Stimulated activated CD4-positive, alpha-beta T cell treated with anti-CD3 and anti-CD28 coated beads, Interleukin-4, amount 100 ng/mL, for 48 hours (primary cell): ENCODE measurements at places on chromosomes 2 and 18.

DNA sequence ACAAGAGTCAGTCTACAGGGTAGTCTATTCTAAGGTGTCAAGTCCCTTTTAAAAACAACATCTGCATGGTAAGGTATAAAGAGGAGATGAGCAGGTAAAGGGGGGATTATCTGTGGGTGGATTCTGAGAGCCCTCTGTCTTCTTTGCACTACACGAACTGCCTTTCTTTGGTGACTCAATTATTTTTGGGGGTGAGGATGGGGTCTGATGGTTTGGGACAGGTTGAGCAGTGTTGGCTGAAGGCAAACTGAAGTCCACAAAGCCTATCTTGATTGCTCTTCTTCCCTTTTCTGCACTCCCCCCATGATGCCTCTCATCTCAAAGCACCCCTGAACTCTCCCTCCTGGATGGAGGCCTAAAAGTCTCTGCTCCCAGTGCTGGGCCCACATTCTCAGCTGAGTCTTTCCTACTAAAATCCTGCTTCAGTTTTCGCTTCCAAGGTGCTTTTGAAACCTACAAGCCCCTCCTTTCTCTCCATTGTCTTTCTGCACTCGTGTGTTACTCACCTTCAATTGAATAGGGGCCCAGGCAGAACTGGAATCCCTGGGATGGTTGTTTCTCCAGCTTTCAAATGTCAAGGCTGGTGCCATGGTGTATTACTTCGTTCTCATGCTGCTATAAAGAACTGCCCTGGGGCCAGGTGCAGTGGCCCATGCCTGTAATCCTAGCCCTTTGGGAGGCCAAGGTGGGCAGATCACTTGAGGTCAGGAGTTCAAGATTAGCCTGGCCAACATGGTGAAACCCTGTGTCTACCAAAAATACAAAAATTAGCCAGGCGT, 64.3 kb downstream of the PRKCE start:
- DNase-seq, result no peak

GRCh38 chr18:1392865-1393734, 488.4 kb downstream of the ADCYAP1 start:
- DNase-seq, result no peak

- DNase-seq, result no peak
Measured at GRCh38 chr2:114843963-114844362, 401.5 kb downstream of the DPP10 start.

GRCh38 chr18:7632152-7633098, 65.3 kb downstream of the PTPRM start:
- no peak for DNase-seq

- no peak for DNase-seq
Measured at GRCh38 chr2:158578703-158579330, 122.1 kb downstream of the PKP4 start.

DNA sequence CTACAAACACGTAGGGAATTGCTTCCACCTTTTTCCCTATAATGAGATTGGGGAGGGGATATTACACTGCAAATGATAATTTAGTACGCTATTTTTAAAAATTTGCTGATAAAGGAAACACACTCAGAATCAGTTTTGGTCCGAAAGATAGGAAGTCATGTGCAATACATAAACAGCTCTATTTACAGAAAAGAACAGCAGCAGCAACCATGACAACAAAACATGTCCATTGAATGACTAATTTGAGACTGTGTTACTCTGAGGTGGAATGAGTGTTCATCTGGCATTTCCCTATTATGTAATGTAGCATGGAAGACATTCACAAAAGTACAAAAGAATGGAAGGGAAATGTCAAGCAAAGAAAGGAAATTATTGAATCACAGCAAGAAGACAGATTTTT, 337.2 kb downstream of the NBAS start:
- no peak for DNase-seq

- peak; percentile 1 for DNase-seq
Measured at GRCh38 chr2:152506843-152507242, 171.9 kb downstream of the FMNL2 start.

- no peak for DNase-seq
Measured at GRCh38 chr2:202100176-202100575, 27.1 kb downstream of the KIAA2012 start.

- no peak for DNase-seq
Measured at GRCh38 chr2:33022989-33023727, 76.4 kb downstream of the LTBP1 start.

- no peak for DNase-seq
Measured at GRCh38 chr18:37570336-37570930, 4.8 kb upstream of the CELF4 start.

GRCh38 chr2:159946326-159946999, 116.0 kb downstream of the PLA2R1 start:
- DNase-seq, result no peak

GRCh38 chr2:118312969-118313756, 224.9 kb downstream of the INSIG2 start:
- DNase-seq, result no peak

GRCh38 chr18:52462853-52463252, 122.9 kb downstream of the DCC start:
- DNase-seq, result no peak

DNA sequence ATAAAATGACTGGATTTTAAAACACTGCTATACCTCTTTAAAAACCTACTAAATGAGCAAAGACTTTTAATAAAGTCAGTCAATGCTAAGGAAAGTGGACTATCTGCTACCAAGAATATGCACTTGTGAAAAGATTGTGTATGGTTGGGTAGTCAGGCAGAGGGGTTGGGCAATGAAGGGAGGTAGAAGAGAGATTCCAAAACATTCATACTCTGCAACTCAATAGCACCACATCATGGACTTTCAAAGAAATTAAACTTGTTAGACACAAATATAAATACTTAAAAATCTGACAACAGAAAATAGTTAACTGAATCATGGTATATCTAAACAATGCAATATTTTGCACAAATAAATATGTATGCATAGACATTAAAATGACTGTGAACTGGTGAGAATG, 139.9 kb upstream of the MAPRE2 start:
- no peak for DNase-seq

- DNase-seq, result no peak
Measured at GRCh38 chr2:173588931-173589369, 234.3 kb downstream of the CDCA7 start.

DNA sequence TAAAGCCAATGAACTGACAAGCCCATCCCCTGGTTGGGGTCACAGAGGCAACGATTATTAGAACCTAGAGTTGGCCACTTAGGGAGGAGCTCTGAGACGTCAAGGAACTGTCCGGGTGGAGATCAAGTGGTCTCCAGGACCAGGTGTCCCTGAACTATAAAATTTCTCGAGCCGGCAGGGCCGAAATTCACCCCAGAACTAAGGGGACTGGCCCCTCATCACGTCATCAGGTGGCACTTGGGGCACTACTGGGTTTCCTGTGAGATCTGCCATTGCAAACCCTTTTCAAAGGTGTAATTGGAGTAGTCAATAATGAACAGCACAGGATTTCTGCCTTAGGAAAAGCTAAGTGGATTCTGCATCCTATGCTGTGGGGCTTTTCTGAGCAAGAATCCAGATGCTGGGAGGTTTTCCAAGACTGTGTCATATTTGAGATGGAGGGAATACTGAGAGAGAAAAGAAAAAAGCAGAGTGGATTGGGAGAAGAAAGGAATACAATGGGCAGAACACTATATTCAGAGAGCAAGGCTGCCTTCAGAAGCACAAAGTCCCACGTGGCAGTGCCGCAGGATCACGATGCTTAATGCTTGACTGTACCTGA, 113.6 kb downstream of the ALPK2 start:
- no peak for DNase-seq

DNA sequence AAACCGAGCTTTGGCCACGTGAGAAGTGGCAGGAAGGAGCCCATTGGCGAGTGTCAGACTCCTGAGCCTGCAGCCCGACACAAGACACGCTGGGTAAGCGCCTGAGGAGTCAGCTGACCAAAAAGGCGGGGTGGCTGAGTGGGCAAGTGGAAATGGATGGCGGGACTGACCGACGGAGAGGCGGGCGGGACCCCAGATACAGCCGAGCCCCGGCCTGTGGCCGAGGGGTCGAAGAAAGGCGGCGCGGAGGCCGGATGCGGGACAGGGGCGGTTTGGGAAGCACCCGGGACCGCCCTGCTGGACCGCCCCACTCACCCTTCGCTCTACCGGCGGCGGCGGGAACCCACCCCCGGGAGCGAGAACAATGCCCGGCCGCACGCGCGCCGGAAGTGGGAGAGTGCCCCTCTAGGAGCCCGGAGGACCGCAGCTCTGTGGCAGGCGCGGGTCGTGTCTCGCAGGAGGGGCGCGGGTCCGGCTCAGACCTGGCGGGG, 22.8 kb downstream of the ZSCAN30 start:
- DNase-seq, result peak; percentile 40

DNA sequence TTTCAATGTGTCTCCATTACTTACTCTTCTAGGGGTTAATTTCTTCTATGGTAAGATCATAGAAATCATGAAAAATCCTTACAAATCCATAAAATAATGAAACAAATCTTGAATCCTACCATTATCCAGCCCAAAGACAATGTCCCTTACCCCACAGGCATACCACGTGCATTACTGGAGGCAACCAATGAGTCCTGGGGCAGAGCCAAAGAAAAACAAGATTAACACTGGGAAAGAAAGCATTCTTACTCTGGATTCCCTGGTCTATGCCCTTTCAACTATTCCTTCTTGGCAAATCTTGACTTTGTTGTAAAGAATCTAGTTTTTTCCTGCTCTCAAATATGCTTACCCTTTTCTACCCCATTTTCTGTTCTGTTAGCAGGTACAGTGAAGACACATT, 3.1 kb upstream of the GALNT1 start:
- no peak for DNase-seq

GRCh38 chr2:212897296-212897695, 254.1 kb downstream of the IKZF2 start:
- no peak for DNase-seq

- no peak for DNase-seq
Measured at GRCh38 chr2:236086971-236087465, 81.2 kb downstream of the GBX2 start.

- DNase-seq, result no peak
Measured at GRCh38 chr2:40032650-40033319, 253.7 kb upstream of the THUMPD2 start.
